ENCODE measurements at places on chromosomes 2 and 18. TPM values are rescaled to one million over a fixed set of nuclear protein-coding genes. Genes with fewer than 3 reads are reported as not detected.

Gene IL1RL1
- total RNA-seq: 1.1 TPM

Gene PRPF40A
- 33.8 TPM for total RNA-seq

Gene RESP18
- not detected for total RNA-seq

Gene GALNT13
- total RNA-seq: 0.19 TPM

Gene CTAGE1
- total RNA-seq: not detected

Gene PDE1A
- 17.3 TPM for total RNA-seq

DNA sequence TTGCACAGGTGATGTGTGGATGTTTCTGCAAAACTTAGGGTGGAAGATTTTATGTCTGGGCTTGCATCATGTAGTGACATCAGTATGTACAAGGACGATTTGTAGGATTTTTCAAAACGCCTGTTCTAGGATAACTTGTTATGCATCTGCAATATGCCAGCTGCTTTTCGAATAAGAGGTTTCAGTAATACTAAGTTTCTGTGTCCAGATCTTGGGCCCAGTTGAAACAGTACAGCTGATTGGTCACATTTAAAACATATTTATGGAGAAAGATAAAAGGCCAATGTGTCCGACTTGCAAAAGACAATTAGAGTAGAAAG is 1.2 kb downstream of the PTPN4 start:
- no peak for DNase-seq

GRCh38 chr2:109478906-109479493 is 134.8 kb downstream of the SEPTIN10 start:
- DNase-seq: no peak

- DNase-seq: no peak
Measured at GRCh38 chr2:922185-922584, 28.5 kb upstream of the SNTG2 start.

DNA sequence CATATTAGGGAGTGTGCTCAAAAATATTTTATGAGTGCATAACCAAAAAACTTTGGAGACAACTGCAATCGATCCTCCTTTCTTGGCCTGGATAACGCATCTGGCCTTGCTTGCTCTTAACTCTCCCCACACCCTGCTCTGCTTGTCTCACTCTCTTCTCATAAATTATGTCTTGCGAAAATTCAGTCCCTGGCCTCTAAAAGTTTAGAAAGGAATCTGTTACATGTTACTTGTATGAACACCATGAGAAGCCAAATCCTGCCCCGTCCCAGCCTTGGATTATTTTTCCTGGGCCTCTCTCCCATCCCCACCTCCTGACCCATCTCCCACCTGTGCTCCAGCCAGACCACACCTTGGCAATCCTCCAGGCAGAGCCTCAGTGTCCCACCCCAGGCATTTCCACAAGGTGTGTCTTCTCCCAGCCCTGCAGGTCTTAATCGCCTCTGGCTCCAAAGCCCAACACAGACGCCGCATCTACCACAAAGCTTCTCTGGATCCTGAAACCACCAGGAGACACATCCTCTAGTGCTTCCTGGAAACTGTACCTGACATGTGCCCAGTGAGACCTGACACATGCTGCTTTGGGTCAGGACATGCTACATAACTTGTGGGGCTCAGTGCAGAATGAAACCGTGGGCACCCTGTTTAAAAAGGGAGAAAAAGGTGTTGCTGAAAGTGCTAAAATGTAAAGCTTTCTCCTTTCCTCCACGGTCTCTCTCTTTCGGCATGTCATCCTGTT is 99.6 kb upstream of the ST3GAL5 start:
- no peak for DNase-seq

DNA sequence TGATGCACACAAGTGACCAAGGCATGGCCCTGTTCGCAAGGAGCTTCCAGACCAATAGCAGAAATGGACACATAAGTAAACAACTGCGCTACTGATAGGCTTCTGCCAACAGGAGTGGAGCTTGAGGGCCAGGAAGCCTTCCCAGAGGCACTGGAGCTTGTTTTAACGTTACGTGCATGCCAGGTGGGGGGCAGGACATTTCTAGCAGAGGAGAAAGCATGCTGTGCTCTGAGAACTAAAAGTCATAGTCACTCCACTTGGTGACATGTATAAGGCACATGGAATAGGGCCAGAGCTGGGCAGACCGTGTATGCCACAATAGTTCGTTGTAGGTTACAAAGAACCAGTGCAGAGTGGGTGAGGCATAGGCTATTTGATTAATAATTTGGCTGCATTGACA is 184.2 kb downstream of the NEDD4L start:
- DNase-seq: peak; percentile 22

GRCh38 chr18:9765501-9765900 is 57.4 kb downstream of the RAB31 start:
- no peak for DNase-seq

GRCh38 chr2:53913721-53914120 is 54.0 kb upstream of the GPR75 start:
- no peak for DNase-seq

DNA sequence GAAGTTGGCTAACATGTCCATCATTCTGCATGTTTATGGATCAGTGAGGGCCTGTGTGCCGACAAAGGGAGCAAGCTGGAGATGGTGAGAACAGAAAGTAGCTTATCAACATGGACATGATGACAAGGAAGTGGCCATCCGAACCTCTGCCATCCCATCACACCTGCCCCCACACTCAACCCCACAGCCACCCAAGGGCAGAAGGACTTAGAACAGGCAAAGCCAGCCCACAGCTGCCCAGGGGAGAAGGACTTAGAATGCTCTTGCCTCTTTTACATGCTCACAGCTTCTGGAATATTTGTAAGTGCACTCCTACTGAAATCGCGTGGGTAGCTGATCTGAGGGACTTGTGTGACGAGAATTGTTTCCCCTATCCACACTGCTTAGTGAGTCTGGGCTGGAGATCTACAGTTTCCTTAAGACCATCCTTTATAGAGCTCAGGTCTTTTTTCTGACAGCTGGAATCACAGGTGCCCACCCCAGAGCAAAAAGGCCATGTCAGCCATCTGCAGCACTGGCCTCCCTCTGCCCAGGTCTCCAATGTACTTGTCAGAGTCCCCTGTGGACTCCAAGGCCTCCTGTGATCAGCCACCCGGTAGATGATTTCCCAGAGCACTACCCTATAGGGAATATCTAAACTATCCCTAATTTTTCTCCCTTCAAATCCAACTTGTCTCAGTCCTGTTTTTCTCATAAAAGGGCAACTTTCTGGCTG is 154.1 kb downstream of the SMAD7 start:
- peak; percentile 5 for DNase-seq
